ENCODE measurements at places on chromosomes 4 and X. TPM values are rescaled to one million over a fixed set of nuclear protein-coding genes. Genes with fewer than 3 reads are reported as not detected.
A peak's percentile ranks its signal among the peaks of the same experiment; 100 is the strongest.

Gene CWH43
- 10.9 TPM for polyA plus RNA-seq

Gene SERPINA7
- not detected for polyA plus RNA-seq

- H3K4me3 ChIP-seq = no peak overlapping the region
- H3K27ac ChIP-seq = no peak overlapping the region
- peak; percentile 9 for DNase-seq
- H3K36me3 ChIP-seq = no peaks in the 10 kb centered on the region
Observed at GRCh38 chr4:106898621-106899230, 137.4 kb downstream of the DKK2 start.

DNA sequence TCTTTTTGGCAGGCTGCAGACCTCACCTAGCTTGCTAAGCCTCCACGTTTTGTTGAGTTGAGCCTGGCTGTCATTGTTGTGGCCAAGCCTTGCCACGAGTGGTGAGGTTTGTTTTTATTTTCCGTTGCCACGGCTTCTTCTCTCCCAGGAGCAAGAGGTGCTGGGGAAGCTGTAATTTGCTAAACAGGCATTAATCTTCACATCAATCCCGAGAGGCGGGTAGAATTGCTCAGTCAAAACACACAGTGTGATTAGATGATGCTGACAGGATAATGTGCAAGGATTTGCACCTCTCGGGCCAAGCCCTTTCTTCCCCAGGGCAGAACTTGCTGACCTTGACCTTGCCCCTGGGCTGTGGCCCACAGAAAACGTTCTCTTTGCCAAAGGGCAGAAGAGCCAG is 72.2 kb upstream of the ATP6AP2 start:
- H3K36me3 ChIP-seq = no peaks in the 10 kb centered on the region
- no peaks in the 10 kb centered on the region for H3K4me1 ChIP-seq
- H3K27me3 ChIP-seq = peaks cover 5% of the 10 kb centered on the region
- no peak for DNase-seq
- H3K4me3 ChIP-seq = no peak overlapping the region

DNA sequence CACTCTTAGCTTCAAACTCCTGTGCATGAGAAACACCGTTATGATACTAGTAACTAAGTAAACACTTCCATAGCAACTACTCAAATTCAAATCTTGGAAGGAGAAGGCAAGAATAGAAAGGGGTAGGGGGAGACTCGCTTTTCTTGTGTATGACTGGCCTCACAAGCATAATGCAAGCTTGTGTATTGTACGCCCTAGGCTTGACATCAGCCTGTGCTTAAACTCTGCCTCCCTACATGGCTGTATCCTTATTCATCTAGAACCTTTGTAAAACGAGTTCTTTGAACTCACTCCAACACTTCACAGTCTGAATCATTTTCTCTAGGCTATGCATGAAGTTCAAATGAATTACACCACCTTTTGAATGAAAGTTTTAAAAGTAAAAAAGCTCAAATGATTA is 1071.2 kb upstream of the ADGRL3 start:
- H3K36me3 ChIP-seq = no peaks in the 10 kb centered on the region
- H3K4me3 ChIP-seq = no peak overlapping the region
- DNase-seq = no peak
- no peaks in the 10 kb centered on the region for H3K27me3 ChIP-seq
- peaks cover 10% of the 10 kb centered on the region for H3K4me1 ChIP-seq
- H3K27ac ChIP-seq = no peak overlapping the region

DNA sequence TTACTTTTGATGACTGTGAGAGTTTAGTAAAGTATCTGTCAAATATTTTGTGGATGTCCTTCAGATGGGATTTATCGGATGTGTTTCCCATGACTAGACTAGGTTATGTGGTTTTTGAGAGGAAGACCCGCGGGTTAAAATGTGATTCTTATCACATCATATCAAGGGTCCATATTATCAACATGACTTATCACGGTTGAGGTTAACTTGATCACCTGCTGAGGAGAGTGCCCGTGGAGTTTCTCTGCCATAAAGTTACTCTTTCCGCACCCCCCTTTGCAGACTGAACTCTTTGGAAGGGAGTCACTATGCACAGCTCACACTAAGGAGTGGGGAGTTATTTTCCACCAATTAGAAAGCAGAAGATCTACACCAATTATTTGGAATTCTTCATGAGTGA is 38.7 kb downstream of the GLRB start:
- no peaks in the 10 kb centered on the region for H3K36me3 ChIP-seq
- no peak overlapping the region for H3K4me3 ChIP-seq
- H3K4me1 ChIP-seq = peaks cover 11% of the 10 kb centered on the region
- no peak for DNase-seq
- H3K27me3 ChIP-seq = no peaks in the 10 kb centered on the region
- H3K27ac ChIP-seq = no peak overlapping the region

DNA sequence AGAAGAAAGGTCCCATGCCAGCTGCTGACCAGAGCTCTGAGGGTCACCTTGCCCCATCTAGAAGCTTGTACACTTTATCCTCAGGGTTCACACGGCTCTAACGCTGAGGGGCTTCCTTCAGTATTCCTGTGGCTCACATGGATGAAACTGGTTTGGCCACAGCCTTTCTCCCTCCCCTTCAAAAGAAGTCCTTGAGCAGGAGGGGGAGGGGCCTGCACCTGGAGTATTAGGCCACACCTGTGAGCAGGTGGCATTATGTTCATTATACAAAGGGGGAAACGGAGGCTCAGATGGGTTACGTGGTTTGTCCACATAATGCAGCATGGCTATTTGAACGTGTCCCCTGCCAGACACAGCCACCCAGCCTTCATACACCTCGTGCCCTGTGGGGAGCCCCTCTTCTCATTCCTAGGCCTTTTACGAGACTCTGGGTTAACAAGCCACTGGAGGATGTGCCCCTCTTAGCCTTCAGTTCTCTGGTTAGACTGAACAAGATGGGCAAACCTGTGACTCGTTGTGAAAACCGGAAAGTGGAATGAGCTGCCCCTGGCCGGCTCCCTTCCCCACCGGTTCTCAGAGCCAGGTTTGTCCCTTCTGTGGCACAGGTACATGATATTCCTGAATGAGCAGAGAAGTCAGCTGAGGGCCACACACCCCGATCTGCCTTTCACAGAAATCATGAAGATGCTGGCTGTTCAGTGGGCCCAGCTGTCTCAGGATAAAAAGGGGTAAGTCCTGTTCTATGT is 27.2 kb upstream of the JAKMIP1 start:
- no peak for DNase-seq
- H3K27ac ChIP-seq = no peak overlapping the region
- no peak overlapping the region for H3K4me3 ChIP-seq
